ENCODE measurements at places on chromosomes 12 and 14.

DNA sequence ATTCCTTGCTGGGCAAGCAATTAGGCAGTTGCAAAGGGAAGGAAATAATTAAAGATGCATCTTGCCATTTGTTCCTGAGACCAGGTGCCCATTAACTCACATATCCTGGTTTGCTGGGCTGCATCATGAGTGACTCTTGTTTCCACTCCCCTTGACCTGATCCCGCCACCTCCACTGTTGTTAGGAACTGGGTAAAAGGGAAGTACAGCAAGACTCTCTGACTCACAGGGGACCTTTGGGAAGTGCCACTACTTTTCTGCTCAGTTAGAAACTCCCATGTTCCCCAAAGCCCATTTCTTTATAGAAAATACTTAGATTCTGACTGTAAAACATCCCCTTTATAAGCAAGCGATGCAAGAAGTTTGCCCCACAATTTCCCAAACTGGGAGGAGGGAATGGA lies 186.0 kb upstream of the BCL2L14 start:
- no peak for DNase-seq

DNA sequence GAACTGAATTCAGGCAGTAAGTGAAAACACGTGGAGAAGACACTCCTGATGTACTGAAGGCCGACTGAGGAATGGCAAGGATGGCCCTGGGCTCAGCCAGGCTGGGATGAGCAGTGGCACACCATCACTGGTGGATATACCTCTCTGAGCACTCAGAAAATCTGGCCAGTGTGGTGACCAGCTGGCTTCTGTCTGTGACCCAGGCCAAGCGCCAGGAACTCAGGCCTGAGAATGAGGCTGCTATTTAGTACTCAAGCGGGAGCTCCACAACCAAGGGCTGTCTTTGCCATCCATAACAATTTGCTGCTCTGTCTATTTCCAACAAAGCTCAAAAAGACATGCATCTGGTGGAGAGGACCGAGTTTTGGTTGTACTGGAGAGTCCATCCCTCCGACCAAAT lies 586.3 kb downstream of the BCL11B start:
- DNase-seq, result no peak

DNA sequence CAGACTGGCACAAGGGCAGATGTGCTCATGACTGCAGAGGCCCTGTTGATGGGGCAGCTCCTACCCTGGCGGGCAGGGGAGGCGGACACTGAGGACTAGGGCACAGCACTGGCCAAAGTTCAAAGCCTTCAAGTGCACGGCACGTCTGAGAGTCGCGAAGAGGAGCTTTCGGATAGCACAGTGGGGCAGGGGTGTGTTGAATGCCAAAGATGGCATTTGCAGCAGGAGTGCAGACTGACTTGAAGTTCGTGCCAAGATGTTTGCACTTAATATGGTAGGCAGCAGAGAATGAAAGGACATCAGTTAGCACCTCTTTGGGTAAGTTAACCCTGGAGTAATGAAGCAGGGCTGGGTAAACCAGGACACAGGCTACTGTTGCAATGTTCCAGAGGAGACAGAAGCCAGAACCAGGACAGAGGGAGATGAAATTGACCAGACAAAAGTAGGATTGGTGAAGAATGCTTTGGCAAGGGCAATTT lies 6.7 kb upstream of the EML1 start:
- DNase-seq, result no peak

DNA sequence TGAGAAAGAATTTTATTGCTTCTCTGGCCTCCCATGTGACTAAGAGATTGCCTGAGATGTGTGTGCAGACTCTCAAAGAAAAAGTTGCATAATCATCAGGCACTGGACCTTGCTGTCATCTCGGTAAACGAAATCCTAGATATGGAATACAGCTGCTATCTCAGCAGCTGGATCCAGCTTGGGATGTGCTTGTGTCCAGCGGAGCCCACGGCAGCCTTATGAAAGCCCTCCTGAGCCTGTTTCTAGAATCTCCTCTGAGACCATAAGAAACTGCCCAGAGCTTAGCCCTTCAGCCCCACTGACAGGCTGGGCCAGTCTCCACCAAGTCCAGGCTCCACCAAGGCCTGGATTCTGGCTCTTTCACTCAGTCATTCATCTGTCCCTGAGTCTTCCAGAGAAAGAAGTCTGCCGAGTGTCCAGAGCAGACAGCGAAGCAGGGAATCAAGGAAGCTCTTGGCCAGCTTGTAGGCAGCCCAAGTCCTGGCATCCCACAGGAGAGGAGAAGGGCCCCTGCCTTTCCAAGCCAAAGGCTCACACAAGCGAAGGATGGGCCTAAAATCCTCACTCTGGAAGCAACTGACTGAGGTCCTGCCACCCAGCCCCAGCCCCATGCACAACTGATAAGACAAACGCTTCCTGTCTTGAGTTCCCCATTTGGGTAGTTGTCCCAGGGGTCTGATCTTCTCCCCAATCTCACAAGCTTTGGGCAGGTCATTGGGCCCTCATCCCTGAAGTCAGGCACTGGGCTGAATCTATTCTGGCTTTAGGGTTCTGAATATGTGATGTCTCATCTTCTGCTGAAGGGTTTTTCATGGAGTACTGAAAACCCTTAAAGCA lies 97.8 kb downstream of the SEC23A start:
- DNase-seq, result no peak

- no peak for DNase-seq
These were observed 7.0 kb downstream of the NKX2-1 start for GRCh38 chr14:36513012-36513420.

DNA sequence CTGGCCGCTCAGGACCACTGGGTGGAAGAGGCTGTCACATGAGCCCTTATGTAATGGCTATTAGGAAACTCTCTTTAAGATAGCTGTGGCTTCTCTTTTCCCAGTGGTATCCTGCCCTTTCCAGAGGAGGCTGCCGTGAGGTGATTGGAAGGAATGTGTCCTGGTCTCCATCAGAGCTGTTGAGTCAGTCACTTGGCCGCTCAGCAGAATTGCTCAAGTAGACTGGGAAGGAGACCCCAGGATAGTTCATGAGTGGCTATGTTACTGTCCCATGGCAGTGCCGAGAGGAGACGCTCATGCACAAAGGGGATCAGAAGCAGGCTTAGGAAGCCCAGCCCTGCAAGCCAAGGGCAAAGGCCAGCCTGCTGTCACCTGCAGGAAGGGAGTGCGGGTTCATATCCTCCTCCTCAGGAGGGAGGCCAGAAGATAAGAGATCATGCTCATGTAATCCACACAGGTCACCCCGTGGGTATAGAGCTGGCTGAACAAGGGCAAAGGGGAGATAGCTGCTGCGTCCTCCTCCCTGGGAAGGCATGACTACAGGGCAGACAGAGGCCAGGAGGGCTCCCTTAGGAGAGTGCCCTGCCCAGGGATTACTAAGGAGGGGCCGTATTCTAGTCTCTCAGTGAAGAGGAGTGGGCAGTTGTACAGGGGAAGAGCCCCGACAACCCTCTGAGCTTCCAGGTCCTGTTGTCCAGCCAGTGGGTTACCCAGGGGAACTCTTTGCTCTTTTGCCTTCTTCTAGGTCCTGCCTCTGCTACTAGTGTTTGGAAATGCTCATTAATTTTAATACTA lies 137.0 kb upstream of the MAX start:
- no peak for DNase-seq
